Right cardiac atrium (tissue), 5 donors: ENCODE measurements at places on chromosomes 6 and 20. TPM values are rescaled to one million over a fixed set of nuclear protein-coding genes. Genes with fewer than 3 reads are reported as not detected.

Gene C6orf141
- 0.44 TPM for total RNA-seq

Gene SRMS
- total RNA-seq: not detected

Gene PRPH2
- 2.5 TPM for total RNA-seq

Gene GJA10
- total RNA-seq: not detected

Gene PGM3
- total RNA-seq: 19.9 TPM

Gene LST1
- total RNA-seq: 11.1 TPM

Gene LY6G6F
- not detected for total RNA-seq

Gene TASP1
- 6.9 TPM for total RNA-seq

Gene NKAPL
- 6.2 TPM for total RNA-seq

Gene SSTR4
- not detected for total RNA-seq

Gene HAO1
- total RNA-seq: not detected

Gene DLK2
- 0.47 TPM for total RNA-seq

Gene C6orf58
- total RNA-seq: not detected

Gene BLOC1S5
- total RNA-seq: 7.1 TPM

Gene OXT
- 0.50 TPM for total RNA-seq

Gene PACSIN1
- 9.6 TPM for total RNA-seq

Gene MANEA
- total RNA-seq: 6.5 TPM

Gene TRDN
- total RNA-seq: 271 TPM

Gene CLVS2
- not detected for total RNA-seq

Gene SLC35B2
- total RNA-seq: 25.2 TPM

Gene FERMT1
- 2.9 TPM for total RNA-seq

Gene PTPRT
- total RNA-seq: 0.40 TPM

Gene RNF217
- total RNA-seq: 15.1 TPM

Gene THEMIS
- 0.37 TPM for total RNA-seq

Gene SPACA1
- total RNA-seq: not detected

Gene OGFR
- total RNA-seq: 29.6 TPM

Gene SMLR1
- not detected for total RNA-seq

Gene SNRPB2
- 31.8 TPM for total RNA-seq

Gene TRAPPC3L
- 0.32 TPM for total RNA-seq

Gene EPPIN
- not detected for total RNA-seq

Gene HLA-DQB2
- not detected for total RNA-seq

Gene PRL
- not detected for total RNA-seq

Gene KCNK17
- total RNA-seq: 3.8 TPM

Gene MYLK2
- 0.99 TPM for total RNA-seq

Gene PSORS1C1
- 4.3 TPM for total RNA-seq
